Activated naive CD4-positive, alpha-beta T cell (primary cell): ENCODE measurements at places on chromosomes 2 and 18.

GRCh38 chr18:11245879-11246278 lies 96.5 kb upstream of the PIEZO2 start:
- no peak for DNase-seq

DNA sequence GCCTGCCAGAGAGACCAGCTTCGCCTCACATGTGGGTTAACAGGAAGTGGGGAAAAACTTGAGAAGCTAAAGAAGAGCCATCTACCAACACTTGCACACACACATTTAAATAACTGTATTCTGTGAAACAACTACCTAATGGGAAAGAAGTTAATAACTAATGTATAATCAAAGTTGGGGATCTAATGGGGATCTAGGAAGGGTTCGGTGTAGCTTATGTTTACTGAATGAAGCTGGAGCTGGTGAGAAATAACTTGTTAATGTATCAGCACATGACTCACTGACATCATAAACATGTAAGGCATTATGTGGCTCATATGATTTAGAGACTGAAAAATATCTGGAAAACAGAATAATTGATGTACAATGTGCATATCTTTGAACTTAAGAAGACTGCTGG lies 421.3 kb upstream of the NXPH2 start:
- no peak for DNase-seq

DNA sequence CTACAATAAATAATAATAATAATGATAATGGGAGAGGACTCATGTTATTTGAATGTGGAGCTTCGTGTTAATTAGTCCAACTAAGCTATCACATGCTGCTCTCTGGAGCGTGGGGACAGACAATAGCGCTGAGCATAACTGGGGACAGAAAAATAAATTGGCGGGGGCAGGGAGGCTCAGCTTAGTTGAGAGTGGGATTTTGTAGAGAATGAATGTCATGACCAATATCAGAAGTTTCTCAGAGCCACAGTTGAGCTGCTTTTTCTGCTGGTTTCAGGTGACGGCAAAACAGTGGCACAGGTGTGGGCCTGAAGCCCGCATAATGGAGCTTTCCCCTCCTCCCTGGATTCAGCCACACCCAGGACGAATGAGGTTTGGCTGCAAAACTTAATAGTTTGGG lies 111.1 kb upstream of the CAB39 start:
- no peak for DNase-seq

DNA sequence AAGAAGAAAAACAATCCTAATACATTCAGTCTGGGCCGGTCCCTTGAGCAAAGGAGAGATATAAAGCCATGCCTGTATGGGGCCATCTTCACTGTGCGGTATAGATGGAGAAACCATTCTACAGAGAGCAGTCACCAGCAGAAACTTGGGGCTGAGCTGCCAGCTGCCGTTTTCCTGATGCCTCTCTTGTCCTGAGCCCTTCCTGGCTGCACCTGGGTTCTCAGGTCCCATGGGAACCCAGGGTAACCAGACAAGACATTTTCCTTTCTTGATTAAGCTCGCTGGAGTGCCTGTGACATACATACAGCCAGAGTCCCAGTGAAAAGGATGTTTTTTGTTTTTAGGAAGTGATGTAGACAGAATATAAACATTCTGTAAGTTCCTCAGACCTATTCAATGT lies 5.3 kb upstream of the METTL21A start:
- DNase-seq, result no peak

DNA sequence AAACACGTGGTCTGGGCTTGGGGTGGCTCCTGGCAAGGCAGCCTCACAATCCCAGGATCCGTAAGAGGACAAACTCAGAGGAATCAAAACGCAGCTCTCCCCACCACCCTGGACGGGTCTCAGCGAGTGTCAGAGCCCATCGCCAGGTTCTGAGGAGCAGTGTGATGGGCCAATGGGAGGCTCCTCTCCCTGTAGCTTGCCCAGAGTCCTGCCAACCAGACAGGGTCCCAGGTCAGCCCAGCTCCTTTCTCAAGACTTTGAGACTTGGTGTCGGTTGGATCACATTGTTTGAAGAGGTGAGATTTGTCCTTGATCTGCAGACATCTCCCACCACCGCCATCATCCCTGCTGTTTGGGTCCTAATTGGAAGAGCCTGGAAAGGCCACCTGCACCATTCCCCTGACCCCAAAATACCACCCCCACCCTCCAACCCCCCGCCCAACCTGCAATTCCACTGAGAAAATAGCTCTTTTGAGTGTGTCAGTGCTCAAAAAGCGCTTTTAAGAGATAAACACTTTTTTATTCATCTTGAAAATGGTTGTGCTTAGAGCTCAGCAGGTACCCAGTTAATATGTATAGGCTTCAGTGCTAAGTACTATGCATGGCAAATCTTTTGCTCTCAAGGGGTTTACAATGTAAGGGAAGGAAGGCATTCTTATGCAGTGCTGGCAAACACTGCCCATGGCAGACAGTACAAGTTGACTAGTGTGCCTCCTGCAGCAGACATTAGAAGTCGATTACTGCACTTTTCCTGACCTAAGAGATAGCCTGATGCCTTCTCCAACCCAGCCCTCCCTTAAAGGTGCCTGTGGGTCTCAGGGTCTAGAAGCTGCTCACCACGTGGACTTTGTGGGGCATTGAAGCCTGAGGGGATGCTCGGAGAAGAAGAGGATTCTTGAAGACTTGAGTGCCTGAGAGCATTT lies 50.6 kb downstream of the GLI2 start:
- DNase-seq, result no peak

- no peak for DNase-seq
Observed at GRCh38 chr2:109288544-109289368, 159.8 kb downstream of the SH3RF3 start.

DNA sequence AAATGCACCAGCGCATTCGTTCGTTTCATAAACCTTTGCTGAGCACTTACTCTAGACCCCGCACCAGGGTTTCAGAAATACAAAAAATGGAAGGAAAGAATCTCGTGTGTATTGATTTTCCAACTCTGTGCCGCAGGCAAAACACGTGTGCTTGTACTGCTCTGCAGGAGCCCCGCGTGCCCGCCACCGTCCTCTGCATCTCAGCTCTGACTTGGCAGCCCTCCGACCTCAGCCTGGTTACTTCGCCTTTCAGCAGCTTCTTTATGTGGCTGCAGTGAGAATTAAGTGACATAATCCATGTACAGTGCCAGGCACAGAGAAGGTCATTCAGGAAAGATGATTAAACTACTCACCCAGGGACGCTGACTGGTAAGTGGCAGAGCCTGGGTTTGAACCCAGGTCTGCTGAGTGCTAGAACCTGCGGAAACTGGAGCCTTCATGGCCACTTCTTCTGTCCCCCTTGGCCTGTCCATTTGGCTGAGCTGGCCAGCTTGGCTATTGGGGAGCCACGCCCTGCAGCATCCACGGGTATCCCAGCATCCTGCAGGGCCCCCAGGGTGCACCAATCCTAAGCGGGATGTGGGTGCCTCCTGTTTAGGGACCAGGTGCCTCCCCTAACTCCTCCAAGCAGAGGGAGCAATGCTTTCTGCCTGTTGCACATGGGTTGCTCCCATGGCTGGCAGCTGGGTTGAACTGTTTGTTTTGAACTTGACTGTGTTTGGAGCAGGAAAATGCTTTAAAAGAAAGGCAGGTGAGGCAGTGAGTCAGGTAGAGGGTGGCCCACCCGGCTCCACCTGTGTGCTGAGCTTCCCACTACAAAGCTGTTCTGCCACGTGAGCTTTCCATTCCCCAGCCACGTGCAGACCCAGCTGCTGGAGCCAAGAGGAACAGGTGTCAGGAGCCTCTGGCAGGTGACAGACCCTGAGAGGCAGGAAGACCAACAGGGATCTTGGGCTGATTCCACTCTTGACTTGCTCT lies 34.3 kb downstream of the INHBB start:
- DNase-seq, result no peak

DNA sequence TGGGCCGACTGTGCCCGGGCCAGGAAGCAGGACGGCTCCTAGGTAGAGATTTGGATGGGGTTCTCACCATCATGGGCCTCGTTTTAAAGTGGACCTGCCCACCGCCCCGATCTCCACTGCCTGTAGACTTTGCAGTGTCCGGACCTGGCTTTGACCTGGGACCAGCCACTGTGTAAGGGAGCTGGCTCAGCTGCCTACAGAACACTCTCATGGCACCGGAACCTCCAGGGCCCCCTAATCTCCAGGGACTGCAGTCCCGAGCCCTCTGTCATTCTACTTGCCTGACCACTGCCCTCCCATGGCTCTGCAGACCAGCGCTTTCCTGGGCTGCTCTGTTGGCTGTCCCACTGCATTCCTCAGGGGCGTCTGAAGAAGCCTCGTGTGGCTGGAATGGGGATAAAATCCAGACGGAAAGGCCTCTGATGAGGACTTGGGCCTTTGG lies 120.8 kb downstream of the GLI2 start:
- no peak for DNase-seq

- no peak for DNase-seq
Observed at GRCh38 chr2:158473719-158474392, 17.1 kb downstream of the PKP4 start.

DNA sequence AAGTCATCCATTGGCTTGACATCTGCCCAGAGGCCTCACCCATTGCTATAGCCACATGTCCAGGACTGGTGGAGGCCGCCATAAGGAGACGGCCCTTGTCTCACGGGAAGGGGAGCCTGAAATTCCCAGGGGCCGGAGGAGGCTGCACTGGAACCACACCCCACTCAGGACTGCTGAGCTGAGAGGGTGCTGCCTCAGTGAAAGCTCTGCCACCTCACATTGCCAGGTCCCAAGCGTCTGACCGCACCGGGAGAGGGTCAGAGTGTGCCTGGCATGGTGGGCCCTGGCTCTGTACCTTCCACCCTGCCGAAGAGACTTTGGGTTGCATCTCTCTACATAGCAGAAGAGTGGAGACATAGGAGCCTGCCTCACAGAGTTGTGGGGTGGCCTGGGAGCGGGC lies 134.1 kb upstream of the GLI2 start:
- no peak for DNase-seq

GRCh38 chr2:206918263-206918662 lies 21.1 kb upstream of the CPO start:
- DNase-seq, result no peak

DNA sequence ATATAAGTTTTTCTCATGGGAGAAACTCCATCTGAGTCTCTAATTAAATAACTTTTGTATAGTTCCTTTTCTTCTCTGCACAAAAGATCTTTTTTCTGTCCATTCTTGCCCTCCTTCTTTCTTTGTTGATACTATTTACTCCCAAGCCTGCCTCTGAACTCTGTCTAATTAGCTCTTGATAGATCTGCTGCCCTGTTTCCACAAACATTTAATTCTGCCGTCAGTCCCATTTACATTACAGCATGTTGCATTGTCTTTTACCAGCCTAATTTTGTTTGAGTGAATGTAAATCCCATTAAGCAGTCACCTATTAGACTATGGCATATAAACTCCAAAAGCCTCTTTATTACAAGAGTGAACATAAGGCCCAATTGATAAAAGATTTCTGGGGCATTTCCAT lies 254.4 kb downstream of the ERBB4 start:
- no peak for DNase-seq

DNA sequence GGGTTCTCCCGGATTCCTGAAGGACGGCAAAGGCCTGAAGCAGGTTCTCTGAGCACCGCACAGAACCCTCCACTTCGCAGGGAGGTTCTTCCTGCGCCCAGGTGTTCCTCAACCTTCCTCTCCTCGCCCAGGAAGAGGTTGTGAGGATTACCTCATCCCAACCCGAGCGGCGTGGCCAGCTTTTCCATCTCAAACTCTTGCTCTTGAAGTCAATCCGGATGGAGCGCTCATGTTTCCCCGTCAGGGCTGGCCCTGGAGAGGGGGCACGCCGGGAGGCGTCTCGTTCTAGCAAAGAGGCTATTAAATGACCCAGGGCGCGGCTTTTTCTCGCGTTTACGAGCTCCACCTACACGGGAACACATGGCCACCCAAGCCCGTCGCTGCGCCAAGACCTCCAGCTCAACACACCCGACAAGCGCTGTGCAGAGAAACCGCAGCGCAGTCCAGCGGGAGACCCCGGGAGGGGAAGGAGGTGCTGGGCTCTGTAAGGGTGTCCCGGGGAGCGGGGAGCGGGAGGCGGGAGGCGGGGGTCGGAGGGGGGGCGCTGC lies 540 bp upstream of the RAB10 start:
- DNase-seq, result no peak

GRCh38 chr2:170090229-170090628 lies 87.7 kb upstream of the MYO3B start:
- no peak for DNase-seq

- no peak for DNase-seq
Observed at GRCh38 chr2:120437604-120438000, 91.7 kb downstream of the INHBB start.

DNA sequence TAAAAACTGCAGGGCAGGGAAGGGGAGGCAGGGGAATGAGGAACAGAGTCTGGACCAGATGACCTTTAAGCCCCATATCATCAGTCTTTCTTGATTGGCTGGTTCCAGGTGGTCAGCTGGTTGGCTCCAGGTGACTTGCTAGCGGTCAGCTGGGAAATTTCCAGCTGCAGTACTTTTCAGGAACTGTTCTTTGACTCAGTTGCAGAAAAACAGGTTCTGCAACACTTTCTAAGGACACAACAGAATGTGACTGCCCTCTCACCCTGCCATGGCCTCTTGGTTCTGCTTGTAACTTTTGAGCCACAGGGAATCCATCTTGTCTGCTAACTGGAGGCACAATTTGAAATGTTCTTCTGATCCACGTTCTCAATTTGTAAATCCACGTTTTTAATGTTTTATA lies 278.3 kb upstream of the LRATD1 start:
- no peak for DNase-seq

DNA sequence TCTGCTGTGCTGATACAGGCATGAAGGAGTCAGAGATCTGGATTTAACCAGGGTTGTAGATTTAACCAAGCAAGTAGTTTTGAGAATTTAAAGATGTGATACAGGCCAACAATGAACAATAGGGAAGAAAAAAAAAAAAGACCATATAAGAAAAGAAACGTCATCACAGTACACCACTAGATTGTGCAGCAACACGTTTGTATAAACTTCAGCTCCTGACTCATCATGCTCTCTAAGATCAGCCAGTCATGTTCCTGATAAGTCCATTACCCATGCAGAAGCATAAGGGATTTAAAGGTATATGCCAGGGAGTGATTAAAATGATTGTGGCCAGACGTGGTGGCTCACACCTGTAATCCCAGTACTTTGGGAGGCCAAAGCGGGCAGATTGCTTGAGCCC lies 22.3 kb upstream of the ERICH2 start:
- DNase-seq, result no peak

DNA sequence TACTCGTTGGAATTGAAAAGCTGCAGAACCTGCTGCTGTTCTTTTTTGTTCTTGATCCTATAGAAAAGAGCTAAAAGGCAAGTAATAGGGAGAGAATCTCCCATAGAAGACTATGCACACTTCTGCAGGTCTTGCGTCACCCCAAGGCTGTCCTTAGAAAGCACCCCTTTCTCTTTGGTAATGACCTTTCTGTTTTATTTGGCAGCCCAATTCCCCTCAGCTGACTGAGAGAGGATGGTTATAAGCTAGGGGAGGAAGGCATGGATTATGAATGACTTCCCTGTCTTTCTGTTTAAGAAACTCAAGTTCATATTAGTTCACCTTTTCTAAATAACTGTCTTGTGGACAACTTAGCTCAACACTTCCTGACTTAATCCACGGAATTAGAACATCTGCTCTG lies 122.9 kb downstream of the TXNL1 start:
- no peak for DNase-seq

DNA sequence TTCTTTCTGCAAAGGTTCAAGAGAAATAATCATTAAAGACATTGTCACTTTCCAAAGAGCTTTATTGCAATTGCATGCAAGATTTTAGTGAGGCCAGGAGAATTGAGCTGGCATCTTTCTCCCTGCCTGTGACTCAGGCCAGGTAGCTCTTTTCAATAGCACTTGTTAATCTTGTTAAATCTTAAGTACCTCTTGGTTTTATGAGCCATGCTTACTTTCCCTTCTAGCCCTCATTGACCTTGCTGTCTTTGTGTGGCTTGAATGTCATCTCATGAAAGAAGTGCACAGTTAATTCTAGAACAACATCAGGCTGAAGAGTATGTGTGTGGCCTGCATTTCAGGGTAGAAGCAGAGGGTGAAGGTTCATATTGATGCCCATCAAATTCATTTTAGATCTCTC lies 14.8 kb upstream of the LGALSL start:
- no peak for DNase-seq
